ENCODE measurements at places on chromosomes 4 and X.

DNA sequence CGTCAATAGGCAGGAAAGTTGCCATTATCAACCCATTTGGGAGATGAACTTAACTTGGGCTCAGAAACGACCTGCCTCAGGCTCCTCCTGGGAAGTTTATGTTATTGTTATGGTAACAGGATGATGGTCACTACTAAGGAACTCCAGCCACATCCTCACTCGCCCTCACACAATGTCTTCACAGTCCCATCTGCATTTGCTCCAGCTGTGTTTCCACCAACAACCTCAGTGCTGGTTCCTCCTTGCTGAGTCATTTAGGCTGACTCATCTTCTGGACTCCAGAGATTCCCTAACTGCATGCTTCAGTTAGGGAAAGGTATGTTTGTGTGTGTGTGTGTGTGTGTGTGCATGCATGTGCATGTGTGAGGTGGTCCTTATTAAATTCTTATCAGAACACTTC lies 293.4 kb upstream of the BOD1L1 start:
- peak; percentile 100 for DNase-seq

- no peak for DNase-seq
Observed at GRCh38 chrX:147635186-147635585, 276.5 kb upstream of the FMR1 start.

DNA sequence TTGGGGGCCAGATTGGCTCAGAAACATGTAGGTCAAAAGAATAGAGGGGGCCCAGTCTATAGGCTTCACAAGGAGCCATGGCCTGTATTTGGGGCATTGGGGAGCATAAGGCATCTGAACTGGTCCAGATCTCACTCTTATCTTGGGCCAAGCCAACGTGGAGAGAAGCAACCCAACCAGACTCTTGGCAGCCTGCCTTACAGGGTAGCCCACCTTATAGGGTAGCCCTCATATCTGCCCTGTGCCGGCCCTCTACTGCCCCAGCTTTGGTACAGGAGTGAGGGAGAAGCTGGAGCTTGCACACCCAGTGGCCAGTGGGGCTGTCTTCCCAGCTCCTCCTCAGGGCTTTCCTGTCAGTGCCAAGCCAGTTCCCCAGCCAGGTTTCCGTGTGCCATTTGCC lies 142.2 kb downstream of the AMMECR1 start:
- DNase-seq = no peak

GRCh38 chrX:3462166-3462508 lies 115.7 kb upstream of the MXRA5 start:
- peak; percentile 37 for DNase-seq

- DNase-seq = no peak
Observed at GRCh38 chr4:86582410-86582809, 11.7 kb upstream of the PTPN13 start.

GRCh38 chrX:18424482-18425198 lies 768 bp upstream of the CDKL5 start:
- peak; percentile 33 for DNase-seq

GRCh38 chrX:48833542-48834138 lies 1.8 kb downstream of the PCSK1N start:
- DNase-seq = no peak

GRCh38 chrX:118973389-118974087 lies 880 bp upstream of the LONRF3 start:
- DNase-seq = no peak

GRCh38 chr4:147682755-147683154 lies 1.2 kb downstream of the PRMT9 start:
- DNase-seq = no peak

DNA sequence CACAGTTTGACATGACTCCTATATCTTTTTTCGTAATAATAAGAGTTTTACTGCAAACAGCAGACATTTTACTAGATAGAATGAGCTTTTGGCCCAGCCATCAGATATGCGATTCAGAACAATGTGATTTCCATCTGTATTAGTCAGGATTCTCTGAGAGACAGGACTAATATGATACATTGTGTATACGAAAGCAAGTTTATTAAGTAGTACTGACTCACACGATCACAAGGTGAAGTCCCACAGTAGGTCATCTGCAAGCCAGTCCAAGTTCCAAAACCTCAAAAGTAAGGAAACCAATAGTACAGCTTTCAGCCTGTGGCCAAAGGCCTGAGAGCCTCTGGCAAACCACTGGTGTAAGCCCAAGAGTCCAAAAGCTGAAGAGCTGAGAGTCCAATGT lies 24.1 kb downstream of the CXCL8 start:
- peak; percentile 90 for DNase-seq

GRCh38 chr4:127506283-127506682 lies 126.5 kb upstream of the INTU start:
- no peak for DNase-seq

- peak; percentile 60 for DNase-seq
Observed at GRCh38 chrX:103211012-103211715, 3.7 kb upstream of the BEX4 start.

DNA sequence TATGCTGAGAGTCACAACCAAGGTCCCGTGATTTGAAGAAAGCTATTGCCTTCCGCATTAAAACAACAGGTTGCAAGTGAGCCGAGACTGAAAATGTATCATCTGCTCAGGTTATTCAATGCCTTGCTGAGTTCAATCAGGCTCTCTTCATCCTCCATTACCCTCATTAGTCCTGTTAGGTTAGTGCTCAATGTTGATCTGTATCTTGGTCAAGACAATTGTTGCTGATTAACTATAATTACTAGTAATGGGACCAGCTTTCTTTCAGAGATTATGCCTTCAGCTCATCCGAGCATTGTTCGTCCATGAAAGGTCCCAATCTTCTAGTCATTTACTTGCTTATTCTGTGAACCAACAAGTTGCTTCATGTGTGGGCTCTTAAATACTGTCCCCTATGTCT lies 534.6 kb upstream of the FAM241A start:
- DNase-seq = no peak

GRCh38 chrX:34546366-34546765 lies 110.7 kb downstream of the TMEM47 start:
- peak; percentile 25 for DNase-seq

GRCh38 chr4:158333820-158334219 lies 123.5 kb downstream of the TMEM144 start:
- no peak for DNase-seq

- peak; percentile 56 for DNase-seq
Observed at GRCh38 chr4:16196482-16197393, 29.5 kb downstream of the TAPT1 start.

- DNase-seq = peak; percentile 74
Observed at GRCh38 chr4:13174001-13174400, 310.1 kb downstream of the RAB28 start.

GRCh38 chrX:47143894-47144625 lies 442 bp downstream of the NDUFB11 start:
- peak; percentile 33 for DNase-seq

DNA sequence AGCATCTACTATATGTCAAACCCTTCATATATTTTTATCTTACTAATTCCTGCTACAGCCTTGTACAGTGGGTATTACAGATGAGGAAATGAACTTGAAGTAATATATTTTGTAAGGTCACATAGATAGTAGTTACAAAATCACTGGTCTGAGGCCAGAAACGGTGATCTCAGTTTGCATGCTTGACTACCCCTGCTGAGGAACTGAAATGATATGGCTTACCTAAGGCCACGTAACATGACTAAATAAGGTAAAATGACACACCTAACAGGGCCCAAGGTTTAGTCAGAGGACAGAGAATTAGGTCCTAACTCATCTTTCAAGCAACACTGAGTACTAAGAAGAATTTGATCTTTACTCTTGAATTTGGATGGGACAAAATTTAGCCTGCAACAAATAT lies 1.5 kb upstream of the COMMD8 start:
- DNase-seq = no peak

- DNase-seq = peak; percentile 91
Observed at GRCh38 chr4:168449719-168450452, 30.4 kb downstream of the DDX60L start.

DNA sequence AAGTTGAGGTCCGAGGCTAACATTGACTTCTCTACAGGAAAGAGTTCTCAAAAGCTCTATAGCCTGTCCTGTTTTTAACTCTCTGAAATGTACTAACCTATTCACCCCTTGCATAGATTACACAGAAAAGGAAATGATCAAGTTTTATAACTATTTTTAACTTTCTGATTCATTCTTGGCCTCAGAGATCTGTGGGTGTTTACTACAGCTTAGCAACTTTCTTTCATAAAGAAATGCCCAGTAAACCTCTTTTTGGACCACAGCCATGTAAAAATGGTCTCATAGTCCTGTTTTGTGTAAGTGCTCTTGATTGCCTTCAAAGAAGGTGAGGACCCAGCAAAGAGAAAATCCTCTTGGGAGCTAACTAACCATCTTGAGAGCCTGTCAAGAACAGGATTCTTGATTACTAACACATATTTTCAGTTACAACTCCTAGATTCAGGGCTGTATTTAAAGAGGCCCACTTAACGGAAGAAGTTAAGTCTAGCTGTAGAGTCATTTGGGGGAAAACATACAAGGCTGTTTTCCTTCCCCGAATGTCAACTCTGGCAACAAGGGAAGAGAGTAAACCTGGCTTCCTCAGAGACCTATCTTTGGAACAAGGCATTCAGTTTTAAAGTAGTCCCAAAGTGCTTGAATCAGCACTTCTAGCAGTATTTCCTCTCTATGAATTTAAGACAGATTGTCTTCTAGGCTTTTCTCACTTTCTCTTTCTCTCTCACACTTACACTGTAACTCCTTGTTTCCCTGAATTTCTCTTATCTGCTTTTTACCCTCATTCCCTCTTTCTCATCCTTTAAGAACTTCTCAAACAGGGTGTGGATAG lies 78.2 kb downstream of the IL21 start:
- peak; percentile 85 for DNase-seq

DNA sequence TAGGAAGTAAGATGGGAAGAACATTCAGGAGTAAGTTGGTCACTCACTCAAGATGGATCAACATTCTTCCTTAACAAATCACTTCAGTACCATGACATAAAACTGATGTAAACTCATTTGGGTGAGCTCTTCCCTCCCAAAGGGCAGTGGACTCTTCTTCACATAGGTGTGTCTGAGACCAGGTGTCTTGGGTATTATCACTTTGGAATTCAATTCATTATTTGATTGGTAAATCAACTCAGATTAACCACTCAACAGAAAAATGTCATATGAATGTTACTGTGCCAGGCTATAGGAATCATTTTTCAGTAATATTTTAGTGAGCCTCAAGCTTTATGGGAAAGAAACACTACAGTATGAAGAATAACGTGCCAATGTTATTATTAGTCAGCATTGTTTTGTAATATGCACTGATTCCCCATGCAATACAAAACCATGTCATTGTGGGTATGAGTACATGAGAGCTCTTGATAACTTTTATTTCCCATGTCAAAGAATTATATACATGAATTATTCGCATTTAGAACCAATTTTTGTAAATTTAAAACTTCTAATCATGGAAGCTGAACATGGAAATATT lies 58.6 kb upstream of the ETNPPL start:
- DNase-seq = peak; percentile 64

- DNase-seq = peak; percentile 65
Observed at GRCh38 chrX:48569958-48570357, 4.3 kb upstream of the RBM3 start.

DNA sequence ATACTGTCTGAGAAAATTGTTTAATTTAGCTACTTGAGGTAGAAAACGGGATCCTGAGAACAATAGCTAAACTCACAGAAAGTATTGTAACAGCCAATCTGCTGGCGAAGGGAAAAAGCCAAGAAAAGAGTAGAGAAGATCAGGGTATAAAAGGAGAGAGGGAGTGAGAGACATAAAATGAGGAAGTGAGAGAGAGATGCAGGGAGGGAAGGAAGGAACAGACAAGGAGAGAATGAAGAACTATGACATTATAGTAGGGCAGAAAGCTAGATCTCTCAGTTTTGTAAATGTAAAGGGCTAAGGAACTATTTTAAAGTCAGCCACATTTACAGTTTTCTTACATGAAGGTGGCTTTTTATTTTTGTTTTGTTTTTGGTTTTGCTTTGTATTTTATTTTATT lies 1.6 kb upstream of the GIMD1 start:
- DNase-seq = no peak

DNA sequence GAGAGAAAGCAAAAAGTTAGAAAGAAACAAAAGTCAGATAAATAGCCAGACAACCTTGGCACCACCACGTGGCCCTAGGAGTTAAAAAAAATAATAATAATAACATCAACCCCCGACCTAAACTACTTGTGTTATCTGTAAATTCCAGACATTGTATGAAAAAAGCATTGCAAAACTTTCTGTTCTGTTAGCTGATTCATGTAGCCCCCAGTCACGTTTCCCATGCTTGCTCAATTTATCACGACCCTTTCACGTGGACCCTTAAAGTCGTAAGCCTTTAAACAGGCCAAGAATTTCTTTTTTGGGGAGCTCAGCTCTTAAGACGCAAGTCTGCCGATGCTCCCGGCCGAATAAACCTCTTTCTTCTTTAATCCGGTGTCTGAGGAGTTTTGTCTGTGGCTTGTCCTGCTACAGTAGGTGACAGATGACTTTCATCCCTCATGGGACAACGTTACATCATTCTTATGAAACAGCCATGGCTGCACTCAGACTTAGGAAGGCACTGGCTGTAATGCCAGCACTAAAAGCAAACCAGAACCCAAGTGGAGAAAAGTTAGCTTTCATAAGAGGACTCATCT lies 520 bp downstream of the ACOX3 start:
- no peak for DNase-seq

- DNase-seq = no peak
Observed at GRCh38 chr4:41686893-41687292, 61.6 kb downstream of the PHOX2B start.

DNA sequence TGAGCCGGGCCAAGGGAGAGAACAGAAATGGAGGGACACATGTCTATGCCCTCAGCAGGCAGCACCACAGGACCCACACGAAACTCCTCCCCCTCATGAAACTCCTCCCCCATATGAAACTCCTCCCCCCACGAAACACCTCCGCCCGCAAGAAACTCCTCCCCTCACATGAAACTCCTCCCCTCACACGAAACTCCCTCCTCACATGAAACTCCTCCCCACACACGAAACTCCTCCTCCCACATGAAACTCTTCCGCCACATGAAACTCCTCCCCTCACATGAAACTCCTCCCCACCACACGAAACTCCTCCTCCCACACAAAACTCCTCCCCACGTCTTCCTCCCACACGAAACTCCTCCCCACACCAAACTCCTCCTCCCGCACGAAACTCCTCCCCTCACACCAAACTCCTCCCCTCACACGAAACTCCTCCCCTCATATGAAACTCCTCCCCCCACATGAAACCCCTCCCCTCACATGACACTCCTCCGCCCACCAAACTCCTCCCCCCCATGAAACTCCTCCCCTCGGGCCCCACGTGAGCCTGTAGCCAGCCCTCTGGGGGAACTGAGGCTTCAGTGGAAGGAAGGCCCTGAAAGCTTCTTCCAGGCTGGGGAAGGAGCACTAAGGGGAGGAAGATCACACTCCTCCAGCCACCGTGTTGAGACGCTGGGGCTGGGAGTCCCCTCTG lies 15.2 kb downstream of the ADRA2C start:
- peak; percentile 11 for DNase-seq

- DNase-seq = no peak
Observed at GRCh38 chr4:2746891-2747695, 9.0 kb downstream of the TNIP2 start.

GRCh38 chr4:89922848-89923416 lies 28.3 kb downstream of the MMRN1 start:
- DNase-seq = no peak

Measured in fibroblast of mammary gland (primary cell).